ENCODE measurements at places on chromosomes 13 and 19. TPM values are rescaled to one million over a fixed set of nuclear protein-coding genes. Genes with fewer than 3 reads are reported as not detected.

The CEACAM6 gene
- 6.5 TPM for polyA plus RNA-seq

The OR7C1 gene
- 0.11 TPM for polyA plus RNA-seq

The PRKD2 gene
- polyA plus RNA-seq = 109 TPM

The FARP1 gene
- polyA plus RNA-seq = 7.5 TPM

The CBY2 gene
- 0.07 TPM for polyA plus RNA-seq

The EPS8L1 gene
- polyA plus RNA-seq = 26.6 TPM

The CATSPERD gene
- polyA plus RNA-seq = 0.05 TPM

All from thymus (tissue), 14 donors.